ENCODE measurements at places on chromosomes 1 and 21.

DNA sequence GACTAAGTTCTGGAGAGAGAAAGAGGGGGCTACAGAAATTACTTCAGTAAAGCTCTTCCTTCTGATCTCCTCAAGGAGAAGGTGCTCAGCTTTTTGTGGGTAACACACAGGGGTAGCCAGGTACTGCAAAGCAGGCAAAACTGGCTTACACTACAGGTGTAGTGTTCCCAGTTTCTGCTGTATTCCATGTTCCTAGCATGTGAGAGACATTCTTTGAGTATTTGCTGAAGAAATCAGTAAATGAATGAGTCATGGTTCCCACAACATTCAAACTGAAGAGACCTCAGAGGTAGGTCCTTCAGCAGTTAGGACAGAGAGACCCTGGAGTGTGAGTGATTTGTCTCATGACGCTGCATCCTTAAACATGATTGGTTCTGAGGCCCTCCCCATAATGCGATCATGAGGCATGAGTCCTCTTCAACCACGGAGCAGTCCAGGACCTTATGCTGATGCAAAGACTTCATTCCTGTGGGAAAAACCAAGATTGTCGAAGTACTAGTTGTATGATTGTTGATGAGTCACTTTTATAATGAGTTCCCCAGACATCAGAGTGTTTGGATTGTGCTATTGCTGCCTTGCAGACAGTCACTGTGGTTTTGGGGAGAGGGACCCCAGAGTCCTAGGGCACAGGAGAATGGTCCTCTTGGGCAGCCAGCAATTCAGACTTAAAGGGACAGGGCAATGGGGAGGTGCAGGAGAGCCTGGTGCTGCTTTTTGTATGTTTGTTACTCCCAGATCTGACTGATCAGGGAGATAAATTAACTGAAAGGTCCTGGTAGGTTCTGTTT is 2.7 kb upstream of the OR10J4 start:
- DNase-seq, result no peak

GRCh38 chr1:66262208-66262963 is 271.6 kb upstream of the SGIP1 start:
- DNase-seq, result no peak

GRCh38 chr1:86409416-86410021 is 13.4 kb upstream of the ODF2L start:
- no peak for DNase-seq

DNA sequence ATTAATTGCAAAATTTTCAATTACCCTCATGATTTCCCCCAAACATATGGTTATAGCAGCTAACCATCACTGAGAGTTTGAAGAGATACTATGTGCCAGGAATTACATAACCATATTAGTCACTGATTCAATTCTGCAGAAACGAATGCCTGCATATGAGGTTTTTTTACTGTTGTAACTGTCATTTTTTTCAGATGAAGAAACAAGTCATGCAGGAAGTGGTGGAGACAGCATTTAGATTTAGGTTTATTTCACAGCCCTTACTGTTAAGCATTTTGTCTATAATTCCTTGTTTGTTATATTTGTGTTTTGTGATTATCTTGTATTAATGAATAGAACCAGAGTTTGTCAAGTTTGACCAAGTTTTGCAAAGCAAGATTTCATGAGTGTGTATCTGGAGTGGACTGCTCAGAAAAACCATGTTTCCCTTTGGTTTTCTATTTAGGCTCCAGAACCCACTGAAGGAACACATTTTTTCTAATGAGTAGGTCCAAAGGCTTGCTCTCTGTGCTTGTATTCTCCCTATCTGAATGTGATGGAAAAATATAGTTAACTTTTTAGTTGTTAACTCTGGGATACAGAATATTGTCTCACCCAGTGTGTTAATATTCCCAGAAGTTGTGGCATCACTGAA is 308.5 kb upstream of the ADAMTS5 start:
- DNase-seq, result no peak

- no peak for DNase-seq
Observed at GRCh38 chr1:243477731-243478290, 222.0 kb downstream of the SDCCAG8 start.

GRCh38 chr21:15653710-15654109 is 76.1 kb upstream of the USP25 start:
- DNase-seq, result no peak
